ENCODE measurements at places on chromosomes 3 and 15. TPM values are rescaled to one million over a fixed set of nuclear protein-coding genes. Genes with fewer than 3 reads are reported as not detected.

DNA sequence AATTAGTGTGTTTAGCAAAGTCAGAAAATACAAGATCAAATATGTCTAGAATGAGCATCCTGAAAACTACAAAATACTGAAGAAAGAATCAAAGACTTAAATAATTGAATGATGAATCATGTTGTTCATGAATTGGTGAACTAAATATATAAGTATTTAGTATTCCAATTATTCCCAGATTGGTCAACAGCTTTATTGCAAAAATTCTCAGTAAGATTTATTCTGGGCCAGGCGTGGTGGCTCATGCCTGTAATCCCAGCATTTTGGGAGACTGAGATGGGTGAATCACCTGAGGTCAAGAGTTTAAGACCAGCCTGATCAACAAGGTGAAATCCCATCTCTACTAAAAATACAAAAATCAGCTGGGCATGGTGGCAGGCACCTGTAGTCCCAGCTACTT lies 250.0 kb upstream of the NECTIN3 start:
- no peak for DNase-seq

The IQCF5 gene
- polyA plus RNA-seq, result not detected

DNA sequence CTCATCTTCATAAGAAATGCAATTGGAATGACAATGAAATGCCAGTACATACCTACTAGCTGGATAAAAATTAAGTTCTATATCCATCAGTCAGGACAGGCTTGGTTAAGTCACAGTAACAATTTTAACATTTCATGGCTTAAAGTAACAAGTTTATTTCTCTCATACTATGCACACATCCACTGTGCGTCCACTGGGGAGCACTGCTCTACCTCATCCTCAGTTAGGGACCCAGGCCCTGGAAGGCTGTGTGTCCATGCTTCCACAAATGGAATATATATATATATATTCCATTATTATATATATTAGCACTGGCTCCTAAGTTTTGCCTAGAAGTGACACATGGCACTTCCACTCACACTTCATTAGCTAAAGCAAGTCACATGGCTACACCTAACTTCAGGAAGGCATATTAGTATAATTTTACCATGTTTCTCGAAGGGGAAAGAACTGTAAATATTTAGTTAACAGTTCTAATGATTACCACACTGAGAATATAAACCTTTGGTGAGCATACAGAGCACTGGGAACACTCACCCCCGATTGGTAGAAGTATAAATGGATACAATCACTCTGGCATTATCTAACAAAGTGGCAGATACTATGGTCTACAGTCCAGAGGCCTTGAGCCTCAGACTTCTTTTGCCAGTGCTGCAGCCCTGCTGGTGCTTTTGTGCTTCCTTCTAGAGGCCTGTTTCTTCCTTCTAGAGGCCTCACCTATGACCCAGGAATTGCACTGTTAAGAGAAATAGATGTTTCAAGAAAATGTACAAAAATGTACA lies 28.6 kb downstream of the AP3S2 start:
- no peak for DNase-seq

The C15orf62 gene
- 4.6 TPM for polyA plus RNA-seq

The SV2B gene
- polyA plus RNA-seq, result 0.79 TPM

DNA sequence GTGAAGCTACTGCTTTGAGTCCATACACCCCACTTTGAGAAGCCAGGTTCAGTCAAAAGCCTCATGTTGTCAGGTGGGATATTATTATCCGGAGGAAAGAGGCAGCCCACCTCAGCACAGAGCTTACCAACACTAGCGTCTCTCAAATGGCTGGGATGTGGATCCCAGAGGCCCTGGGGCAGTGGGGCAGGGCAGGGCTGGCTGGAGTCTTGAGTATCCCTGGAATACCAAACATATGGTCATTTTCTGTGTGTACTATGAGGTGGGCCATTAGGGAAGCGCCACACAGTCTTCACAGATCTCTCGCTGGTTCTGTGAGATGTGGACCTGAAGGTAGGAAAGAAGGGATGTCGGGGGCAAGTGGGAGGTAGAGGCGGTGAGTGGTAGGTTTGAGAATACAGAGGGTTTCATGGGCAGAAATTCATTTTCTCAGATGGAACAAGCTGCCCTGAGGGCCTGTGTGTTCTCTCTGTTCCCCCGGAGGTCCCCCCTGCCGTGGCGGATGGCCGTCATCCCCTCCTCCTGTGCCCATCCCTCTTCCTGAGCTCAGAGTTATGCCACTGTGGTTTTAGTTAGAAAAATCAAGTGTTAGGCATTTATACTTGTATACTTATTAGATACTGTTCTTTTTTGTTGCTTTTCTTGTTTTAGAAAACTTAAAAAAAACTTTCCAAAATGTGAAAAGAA lies 66.4 kb downstream of the USP13 start:
- no peak for DNase-seq

The RBP2 gene
- not detected for polyA plus RNA-seq

- no peak for DNase-seq
Observed at GRCh38 chr3:152472672-152472954, 203.9 kb downstream of the MBNL1 start.

GRCh38 chr15:64926661-64927060 lies 15.0 kb downstream of the ANKDD1A start:
- DNase-seq, result no peak

GRCh38 chr3:143315766-143316165 lies 196.2 kb downstream of the CHST2 start:
- no peak for DNase-seq

- DNase-seq, result no peak
Observed at GRCh38 chr3:185968168-185968567, 30.4 kb upstream of the TRA2B start.

The ERICH6 gene
- polyA plus RNA-seq, result 0.37 TPM

The PRSS50 gene
- polyA plus RNA-seq, result 1.2 TPM

The ITIH1 gene
- polyA plus RNA-seq, result not detected

The GAP43 gene
- 0.52 TPM for polyA plus RNA-seq

GRCh38 chr3:171503817-171504216 lies 43.6 kb upstream of the TNIK start:
- no peak for DNase-seq

GRCh38 chr3:78398401-78398800 lies 1358.5 kb downstream of the ROBO2 start:
- DNase-seq, result no peak

The TRA2B gene
- polyA plus RNA-seq, result 316 TPM

The KIF15 gene
- 23.1 TPM for polyA plus RNA-seq

The PLXNB1 gene
- 60.5 TPM for polyA plus RNA-seq

DNA sequence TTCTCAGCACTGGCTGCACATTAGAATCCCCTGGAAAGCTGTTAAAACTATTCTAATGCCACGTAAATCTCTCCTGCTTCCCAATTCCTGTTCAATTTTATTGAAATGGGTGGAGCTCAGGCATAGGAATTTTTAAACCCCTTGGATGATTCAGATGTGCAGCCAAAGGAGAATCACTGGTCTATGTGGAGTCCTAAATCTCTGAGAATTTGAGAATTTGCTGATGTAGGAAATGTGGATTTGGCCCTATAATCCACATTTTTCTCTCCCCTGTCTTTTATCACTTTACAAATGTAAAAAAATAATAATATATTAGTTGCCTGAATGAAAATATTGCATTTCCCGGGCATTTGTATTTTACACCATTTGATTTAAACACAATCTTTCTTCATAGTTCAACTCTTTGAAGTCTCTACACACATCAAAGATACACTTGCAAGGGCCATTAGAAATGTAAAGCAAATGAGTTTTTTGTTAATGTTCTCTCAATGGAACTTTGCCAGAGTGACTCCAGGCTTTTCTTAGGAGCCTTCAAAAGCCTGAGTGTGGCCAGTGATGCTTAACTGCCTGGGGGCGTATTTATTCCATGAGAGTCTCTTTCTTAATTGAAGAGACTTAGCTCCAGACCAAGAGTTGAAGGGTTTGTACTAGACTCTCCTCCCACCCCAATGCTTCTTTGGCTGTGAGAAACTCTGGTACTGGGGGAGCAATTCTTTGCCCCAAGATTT lies 48.8 kb upstream of the PTX3 start:
- DNase-seq, result peak; percentile 32

GRCh38 chr3:116905794-116906193 lies 196.2 kb downstream of the TUSC7 start:
- DNase-seq, result no peak

The GOLGA8G gene
- polyA plus RNA-seq, result 0.06 TPM

DNA sequence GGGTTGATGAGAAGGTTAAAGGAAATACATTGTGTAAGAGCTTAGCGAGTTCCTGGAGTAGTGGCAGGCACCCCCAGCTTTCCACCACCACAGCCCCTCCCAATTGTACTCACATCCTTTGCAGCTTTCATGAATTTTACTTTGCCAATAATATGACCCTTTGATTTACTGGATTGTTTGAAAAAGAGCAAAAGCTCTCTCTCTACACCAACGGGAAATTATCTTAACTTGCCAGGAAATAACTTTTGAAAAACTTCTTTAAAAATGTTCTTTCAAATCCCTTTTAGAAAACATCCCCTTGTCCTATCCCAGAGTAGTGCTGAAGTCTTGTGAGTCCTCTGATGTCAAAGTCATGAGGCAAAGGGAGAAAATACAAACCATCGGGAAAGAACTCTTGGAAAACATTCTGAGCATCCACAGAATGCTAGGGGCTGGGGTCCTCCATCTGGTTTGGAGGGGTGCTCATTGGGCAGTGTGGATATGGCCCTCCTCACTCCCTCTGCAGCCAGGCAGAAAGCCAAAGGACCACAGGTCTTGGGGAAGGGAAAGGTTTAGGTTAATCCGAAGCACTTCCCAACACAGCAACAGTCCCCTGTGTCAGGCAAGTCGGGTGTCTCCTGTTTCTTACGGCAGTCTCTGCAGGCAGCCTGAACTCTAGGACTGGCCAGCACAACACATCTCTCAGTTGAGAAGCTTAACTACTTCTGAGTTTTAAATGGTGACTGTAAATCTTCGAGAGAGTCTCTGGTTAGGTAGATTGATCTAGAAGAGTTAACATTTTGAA lies 36.5 kb downstream of the BOC start:
- DNase-seq, result no peak

The TF gene
- polyA plus RNA-seq, result 79.0 TPM

- no peak for DNase-seq
Observed at GRCh38 chr3:172607305-172608121, 84.3 kb upstream of the TNFSF10 start.

DNA sequence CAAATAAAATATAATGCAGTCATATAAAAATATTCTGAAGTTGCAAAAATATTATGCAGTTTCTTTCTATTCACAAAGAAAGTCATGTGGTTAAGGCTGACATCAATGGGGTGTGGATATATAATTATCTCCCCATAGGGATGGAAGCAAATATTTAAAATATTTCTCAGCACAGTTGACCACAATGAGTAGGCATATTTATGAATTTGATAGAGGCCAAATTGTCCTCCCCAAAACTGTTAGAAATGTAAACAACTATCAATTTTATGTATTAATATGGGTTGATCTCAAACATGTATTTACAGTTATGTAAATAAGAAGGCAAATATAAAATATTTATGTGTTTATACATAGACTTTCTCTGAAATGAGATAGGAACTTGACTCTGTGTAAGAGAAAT lies 246.0 kb upstream of the CBLB start:
- DNase-seq, result no peak

- no peak for DNase-seq
Observed at GRCh38 chr15:79051941-79052731, 38.4 kb downstream of the RASGRF1 start.

DNA sequence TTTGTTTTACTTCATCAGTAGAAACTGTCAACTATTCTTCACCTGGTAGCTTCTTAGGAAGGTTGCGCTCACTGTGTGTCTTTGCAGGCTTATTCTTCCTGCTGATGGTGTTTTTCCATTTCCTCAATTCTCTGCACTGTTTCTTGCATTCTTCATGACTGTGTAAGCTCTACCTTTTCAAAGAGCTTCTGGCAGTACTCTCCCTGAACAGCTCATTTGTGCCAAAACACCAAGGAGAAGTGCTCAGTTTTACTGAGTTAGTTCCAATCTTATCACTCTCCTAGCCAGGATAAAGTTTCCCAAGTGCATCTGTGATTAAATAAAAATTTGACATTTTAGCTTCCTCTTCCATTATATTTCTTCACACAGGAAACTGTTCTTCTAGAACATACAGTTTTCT lies 339.8 kb downstream of the EPHA3 start:
- DNase-seq, result no peak

The ZNF710 gene
- 17.3 TPM for polyA plus RNA-seq

DNA sequence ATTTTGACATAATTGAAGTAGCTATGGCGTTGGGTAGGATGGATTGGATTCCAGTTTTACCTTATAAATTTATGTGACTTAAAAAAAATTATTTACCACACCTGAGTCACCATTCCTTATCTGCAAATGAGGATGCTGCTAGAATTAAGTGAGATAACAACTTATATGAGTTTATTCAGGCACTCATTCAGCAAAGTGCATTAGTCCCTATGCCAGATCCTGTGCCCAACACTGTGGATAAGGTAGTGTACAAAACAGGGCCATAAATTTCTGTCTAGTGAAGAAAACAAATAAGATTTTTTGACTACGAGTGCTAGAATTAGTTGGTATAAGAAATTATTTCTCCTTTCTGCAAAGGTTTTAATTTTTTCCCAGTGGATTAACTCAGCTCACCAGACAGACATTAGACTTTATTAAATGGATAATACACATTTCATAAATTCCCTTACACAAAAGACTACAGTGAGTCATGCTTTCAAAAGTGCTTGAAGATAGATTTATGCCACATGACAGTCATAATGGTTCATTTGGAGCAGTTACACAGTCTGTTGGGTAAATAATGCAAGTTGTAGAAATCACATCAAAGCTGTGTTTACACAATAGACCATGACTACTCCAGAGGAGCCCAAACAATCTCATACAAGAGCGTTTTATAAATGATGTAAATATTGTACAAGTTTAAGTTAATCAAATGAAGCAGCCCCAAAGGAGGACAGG lies 129.9 kb upstream of the TGFBR2 start:
- no peak for DNase-seq

DNA sequence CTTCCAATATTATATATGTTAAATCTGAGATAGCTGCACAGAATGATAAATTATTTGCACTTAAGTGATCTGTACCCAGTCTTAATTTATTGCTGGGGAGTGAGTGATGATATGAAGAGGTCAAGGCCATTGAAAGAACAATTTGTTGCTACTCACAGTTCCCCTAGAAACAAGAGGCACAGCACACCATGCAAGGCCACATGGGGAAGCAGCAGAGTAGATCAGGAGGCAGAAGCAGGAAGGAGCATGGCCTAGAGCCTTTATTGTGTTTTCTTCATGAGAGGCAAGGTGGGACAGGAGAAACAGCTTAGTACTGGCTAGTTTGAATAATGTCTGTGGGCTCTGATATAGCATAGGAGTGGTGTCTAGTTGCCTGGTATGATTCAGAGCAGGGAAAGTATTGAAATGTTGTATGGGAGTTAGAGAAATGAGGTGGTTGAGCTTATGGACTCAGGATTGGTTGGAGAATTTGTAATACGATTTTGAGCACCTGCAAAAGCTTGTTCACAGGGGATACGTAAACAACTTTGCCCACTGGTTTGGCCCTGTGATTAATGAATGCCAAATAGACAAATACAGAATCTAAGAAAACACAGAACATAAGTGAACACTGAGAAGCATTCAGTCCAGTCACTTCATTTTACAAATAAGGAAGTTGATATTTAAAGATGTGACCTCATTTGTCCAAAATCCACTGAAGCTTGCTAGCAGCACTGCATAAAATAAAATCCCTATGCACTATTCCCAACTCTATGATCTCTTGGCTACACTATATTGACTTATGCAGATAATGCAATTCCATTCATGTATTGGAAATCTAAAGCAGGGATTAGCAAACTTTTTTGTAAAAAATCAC lies 71.7 kb downstream of the TMCO5A start:
- DNase-seq, result no peak

- DNase-seq, result no peak
Observed at GRCh38 chr3:136919799-136920580, 37.8 kb upstream of the IL20RB start.

GRCh38 chr3:110397115-110397514 lies 674.5 kb upstream of the NECTIN3 start:
- DNase-seq, result no peak

The MINAR1 gene
- polyA plus RNA-seq, result 1.4 TPM

The NANOGP8 gene
- polyA plus RNA-seq, result not detected

The AHSG gene
- 69.3 TPM for polyA plus RNA-seq
